ENCODE measurements at places on chromosomes 5 and 9. TPM values are rescaled to one million over a fixed set of nuclear protein-coding genes. Genes with fewer than 3 reads are reported as not detected.

Gene GLRA1
- polyA plus RNA-seq, result not detected

Gene AHRR
- polyA plus RNA-seq, result 0.07 TPM

GRCh38 chr5:68196876-68197275 is 18.7 kb upstream of the PIK3R1 start:
- no peak for DNase-seq

Gene BRD9
- polyA plus RNA-seq, result 29.3 TPM

GRCh38 chr5:169350759-169351240 is 49.9 kb upstream of the SLIT3 start:
- DNase-seq, result peak; percentile 99

Gene TSSK1B
- not detected for polyA plus RNA-seq

DNA sequence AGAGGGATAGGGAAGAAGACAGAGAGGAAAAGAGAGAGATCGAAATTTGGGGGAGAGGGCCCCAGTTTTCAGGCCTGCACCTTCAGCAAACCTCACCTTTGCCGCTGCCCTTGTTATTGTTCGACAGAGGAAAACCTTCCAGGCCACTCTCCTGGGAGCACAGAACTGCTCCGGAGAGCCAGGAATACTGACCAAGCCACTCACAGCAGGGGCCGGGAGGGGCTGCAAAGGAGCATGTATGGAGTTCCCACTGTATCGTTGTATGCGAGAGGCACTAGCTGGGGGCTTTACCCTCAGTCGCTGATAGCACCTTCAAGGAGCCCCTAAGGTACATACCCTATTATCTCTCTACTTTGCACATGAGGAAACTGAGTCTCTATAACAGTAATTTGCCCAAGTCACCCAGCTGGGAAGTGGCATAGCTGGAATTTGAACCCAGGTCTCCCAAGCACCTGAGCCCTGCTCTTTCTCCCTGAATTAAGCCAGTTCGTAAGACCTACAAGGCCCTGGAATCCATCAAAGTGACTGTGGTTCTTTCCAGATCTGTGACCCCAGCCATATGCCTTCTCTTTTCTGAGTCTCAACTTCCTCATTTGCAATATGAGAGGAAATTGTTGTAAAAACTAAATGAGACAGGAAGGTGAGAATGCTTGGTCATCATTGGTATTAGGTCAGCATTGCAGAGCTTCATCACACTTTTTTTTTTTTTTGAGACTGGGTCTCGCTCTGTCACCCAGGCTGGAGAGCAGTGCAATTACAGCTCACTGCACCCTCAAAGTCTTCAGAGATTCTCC is 21.0 kb upstream of the FOXE1 start:
- DNase-seq, result no peak

- peak; percentile 17 for DNase-seq
Observed at GRCh38 chr9:119050281-119050680, 319.0 kb downstream of the BRINP1 start.

DNA sequence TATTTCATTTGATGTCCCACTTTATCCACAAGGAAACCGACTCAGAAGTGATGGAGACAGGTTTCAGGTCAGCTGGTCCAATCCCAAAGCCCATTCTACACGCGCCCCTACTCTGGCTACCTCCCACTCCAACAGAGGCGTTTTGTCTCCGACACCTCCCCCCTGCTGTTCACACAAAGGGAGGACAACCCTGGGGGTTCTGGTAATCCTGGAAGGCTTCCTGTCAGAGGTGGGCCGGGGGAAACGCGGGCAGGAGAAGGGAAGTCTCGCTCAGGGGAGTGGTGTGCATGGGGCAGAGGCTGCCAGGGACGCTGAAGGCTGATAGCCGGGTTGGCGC is 39.7 kb upstream of the GABRP start:
- DNase-seq, result no peak

Gene SLC22A4
- 0.87 TPM for polyA plus RNA-seq

Gene PDCD1LG2
- 9.2 TPM for polyA plus RNA-seq

DNA sequence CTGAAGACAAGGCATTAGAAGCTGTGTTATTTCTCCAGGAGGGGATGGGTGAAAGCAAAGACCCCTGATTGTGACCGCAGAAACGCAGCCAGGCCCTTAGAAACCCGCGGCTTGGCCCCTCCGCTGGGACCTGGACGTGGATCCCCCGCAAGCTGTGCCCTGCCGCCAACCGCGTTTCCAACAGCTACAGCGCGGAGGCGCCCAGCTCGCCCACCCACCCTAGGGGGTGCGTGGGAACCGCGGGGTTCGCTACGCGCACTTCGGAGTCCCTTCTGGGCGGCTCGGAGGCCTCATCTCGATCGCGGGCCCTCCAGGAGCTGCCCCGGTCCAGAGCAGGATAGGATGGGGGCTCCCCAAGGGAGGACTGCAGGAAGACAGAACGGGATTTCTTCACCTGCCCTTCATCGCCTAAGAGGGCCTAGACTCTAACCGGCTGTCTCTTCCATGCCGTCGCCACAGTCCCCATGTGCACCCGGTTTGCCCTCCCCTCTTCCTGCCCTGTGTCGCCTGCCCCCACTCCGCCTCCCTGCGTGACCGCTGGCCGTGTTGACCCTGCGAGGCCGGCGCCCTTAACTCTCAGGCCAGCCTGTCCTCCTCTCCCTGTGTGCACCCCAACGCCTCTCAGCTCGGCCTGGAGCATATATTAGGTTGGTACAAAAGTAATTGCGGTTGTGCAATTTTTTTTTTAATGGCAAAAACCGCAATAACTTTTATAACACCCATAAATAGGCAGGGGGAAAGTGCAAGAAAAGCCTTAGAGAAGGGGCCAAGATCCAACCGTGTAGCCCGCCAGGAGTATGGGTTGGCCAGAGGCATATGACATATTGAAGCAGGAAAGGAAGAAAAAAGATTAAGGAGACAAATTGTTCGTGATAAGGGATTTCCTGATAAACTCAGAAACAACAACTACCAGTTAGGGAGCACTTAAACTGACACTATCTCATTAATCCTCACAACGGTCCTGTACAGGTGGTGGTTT is 68.1 kb upstream of the FREM1 start:
- no peak for DNase-seq

- DNase-seq, result peak; percentile 58
Observed at GRCh38 chr5:31811210-31811609, 172.3 kb downstream of the PDZD2 start.

Gene ABO
- polyA plus RNA-seq, result not detected

Data from foreskin keratinocyte (primary cell).